ENCODE measurements at places on chromosomes 3 and 15. TPM values are rescaled to one million over a fixed set of nuclear protein-coding genes. Genes with fewer than 3 reads are reported as not detected.

Gene GPR27
- total RNA-seq = 0.32 TPM

Gene GPR87
- 2.6 TPM for total RNA-seq

Gene ALG3
- 36.4 TPM for total RNA-seq

Gene TRIM42
- total RNA-seq = not detected

Gene LHFPL4
- not detected for total RNA-seq

Gene C2CD4A
- 0.66 TPM for total RNA-seq

Data from breast epithelium (tissue), 4 donors.